Stimulated activated CD8-positive, alpha-beta memory T cell treated with anti-CD3 and anti-CD28 coated beads, Interleukin-7, amount 100 ng/mL, for 48 hours (primary cell): ENCODE measurements at places on chromosomes 1 and 21.

DNA sequence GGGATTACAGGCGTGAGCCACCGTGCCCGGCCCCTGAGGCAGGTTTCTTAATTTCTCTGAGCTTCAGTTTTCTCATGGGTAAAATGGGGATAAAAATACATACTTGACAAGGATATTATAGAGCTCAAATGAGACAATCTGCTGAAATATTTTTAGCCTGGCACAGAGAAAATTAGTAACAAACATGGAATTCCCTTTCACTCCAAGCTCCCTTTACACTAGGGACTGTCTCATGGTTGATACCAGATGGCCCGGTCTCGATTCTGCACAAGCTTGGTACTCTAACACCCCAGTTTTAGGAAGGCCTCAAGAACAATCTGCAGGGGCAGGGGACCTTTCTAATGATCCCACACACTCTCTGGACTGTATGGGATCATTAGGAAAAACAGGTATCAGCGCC is 671.7 kb downstream of the SMYD3 start:
- no peak for DNase-seq

- DNase-seq: no peak
Measured at GRCh38 chr1:77680173-77680572, 2.3 kb downstream of the ZZZ3 start.

DNA sequence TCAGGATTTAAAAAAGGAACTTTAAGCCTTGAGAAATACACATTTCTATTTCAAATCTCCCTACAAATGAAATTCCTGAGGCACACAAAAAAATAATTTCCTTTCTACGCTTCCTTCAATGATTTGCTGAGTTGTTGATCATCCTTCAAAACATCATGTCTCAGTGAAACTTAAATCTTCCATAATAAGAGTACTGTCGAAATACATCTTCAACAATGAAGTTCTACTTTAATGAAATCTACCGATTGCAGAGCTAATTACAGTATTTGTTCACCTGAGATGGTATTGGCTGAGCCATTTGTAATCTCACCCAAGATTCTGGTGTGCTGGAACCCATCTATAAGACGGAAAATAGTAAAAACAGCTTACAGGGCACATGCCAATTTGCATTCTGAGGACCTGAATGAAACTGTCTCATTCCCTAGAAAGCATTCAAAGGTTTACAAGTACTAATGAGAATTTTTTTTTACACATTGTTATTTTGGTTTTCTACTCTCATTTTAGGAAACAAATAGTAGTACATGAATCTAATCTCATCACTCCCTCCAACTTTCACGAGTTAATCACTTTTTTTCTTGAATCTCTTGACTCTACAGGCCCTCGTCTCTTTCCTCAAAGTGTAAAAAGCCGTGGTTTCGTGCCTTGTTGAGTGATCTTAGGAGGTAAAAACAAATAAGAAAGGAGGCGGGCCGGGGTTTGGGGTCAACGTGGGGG is 1.1 kb downstream of the CHML start:
- no peak for DNase-seq

DNA sequence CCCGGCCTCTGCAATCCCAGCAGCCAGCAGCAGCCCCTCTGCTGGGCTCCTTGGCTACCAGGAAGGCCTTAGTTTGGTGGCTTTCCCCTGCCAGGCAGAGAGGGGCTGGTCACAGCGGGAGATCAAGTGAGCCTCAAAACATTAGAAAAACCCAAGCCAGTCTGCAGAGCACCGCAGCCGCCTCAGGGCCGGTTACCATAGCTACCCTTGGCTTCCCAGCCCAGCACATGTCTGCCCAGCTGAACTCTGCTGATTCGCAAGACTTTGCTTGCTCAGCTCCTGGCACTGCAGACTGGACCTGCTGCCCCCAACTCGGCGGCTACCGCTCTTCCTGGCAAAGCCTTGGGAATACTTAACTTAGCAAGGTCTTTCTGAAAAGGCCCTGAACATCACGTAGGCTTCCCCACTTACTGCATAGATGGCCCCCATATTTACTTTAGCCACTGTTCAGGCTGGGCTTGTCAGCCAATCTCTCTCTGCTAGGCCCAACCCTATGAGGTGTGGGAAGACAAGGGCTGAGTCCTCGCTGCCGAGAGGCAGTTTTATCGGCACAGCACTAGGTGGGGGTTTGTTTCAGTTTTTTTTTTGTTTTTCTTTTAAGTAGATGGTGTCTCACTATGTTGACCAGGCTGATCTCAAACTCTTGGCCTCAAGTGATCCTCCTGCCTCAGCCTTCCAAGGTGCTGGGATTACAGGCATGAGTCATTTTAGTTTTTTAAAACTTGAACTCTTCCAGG is 28.6 kb upstream of the PLEKHG5 start:
- no peak for DNase-seq

DNA sequence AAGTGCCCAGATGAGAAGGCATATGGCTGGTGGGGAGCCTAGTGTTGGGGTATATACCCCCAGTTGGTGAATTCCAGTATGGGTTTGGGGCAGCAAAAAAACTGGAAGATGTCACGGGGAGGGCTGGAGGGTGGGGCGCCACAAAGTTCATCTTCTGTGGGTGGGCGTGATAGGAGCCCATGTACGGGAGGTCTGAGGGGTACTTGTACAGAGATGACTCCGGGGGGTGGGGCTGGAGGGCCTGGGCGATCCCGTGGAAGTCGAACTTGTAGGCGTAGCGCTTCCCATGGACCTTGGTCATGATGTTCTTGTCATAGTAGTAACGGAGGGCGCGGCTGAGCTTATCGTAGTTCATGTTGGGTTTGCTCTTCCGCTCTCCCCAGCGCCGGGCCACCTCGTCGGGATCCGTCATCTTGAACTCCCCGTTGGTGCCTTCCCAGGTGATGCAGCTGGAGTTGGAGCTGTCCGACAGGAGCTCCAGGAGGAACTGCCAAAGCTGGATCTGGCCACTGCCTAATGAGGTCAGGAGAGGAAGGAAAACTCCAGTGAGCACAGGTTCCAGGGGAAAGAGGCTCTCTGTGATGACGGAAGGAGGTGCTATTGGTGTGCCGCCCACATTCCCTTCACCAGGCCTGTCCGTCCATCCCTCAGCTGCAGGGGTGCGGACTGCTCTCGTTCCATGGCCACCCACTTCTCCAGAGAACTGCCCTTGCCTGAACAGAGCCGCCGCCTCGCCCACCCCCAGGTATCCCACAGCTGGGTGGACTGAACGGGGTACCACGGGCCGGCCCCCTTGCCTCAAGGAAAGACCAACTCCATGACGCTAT is 114.7 kb downstream of the ERG start:
- DNase-seq: no peak

DNA sequence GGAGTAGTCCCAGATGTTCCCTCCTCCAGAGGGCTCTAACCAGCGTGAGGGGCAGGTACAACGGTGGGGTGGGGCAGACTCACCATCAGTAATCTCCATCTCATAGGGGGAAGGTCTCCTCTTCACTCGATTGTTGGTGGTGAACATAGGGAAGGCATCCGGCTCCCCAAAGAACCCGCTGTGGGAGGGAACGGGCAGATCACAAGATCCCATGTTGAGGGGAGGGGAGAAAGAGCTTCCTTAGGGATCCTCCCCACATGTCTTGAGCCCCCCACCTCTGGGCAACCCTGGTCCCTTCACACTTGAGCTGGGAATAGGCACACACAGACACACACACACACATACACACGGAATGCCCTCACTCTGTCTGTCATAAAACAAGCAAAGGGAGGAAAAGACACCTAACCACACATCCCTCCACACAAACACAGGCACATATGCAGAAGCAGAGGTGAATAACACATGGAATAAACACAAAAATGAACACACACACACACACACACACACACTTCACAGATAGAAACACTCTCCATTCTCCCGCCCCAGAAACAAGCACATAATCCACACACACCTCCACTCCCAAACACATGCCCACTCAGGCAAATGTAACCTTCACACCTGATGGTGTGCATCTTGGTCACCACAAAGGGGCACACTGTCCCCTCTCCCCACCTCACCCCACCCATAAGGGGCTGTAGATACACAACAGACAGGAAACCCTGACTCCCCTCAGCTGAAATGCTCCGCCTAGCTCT is 7.9 kb downstream of the TAL1 start:
- no peak for DNase-seq

GRCh38 chr1:162700131-162700530 is 67.9 kb downstream of the DDR2 start:
- DNase-seq: no peak

- DNase-seq: no peak
Measured at GRCh38 chr1:203764105-203765028, 616 bp upstream of the LAX1 start.

DNA sequence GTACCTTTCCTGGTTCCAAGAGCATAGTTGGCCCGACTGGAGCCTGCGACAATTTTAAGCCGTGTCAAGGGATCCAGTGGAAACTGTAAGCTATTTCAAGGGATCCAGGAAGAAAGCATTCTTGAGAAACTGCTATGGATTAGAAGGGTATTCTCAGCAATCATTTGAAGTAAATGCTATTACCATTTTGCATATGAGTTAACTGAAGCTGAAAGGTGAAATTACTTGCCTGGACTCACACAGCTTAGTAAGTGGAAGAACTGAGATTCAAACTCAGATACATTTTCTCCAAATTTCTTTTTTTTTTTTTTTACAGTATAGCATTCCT is 589 bp downstream of the ZNF684 start:
- DNase-seq: no peak

- DNase-seq: no peak
Measured at GRCh38 chr1:117660271-117660965, 54.6 kb downstream of the TENT5C start.

DNA sequence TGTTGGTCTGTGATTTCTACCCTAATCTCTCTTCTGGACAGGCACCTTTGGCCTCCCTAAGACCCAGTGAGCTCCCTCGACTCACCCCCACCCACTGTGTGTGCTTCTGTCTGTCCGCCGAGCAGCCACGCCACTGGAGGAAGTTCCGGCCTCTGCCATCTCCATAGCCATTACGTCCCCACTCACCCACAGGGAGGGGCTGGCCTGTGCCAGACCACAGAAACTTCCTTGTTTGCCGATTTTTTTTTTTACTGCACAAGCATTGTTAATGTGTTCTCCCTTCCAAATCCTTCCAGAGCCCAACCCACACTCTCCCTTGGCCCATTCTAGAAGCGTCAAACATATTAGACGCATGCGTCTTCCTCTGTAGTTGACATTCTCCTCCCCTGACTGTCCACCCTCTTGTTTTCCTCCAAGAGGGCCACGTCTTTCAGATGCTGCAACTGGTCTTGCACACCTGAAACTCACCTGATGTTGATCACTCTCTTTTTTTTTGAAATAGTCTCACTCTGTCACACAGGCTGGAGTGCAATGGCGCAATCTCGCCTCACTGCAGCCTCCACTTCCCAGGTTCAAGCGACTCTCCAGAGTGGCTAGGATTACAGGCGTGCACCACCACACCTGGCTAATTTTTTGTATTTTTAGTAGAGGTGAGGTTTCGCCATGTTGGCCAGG is 72.3 kb downstream of the EVA1C start:
- no peak for DNase-seq

DNA sequence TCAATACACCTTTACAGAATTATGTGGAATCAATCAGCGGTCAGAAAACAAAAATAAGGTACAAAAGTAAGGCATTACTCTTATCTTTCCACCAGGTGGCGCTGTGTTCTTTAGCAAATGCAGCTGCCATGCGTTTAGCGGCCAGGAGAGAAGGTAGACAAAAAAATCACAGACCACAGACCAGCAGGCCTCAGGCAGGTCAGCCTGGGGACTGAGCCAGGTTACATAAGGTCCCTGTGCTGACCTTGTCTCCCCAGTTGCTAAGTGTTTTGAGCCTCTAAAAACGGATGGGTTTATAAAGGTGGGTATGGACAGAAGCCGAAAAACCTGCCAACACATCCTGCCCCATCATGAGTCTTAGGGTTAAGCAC is 2.8 kb downstream of the RGS16 start:
- no peak for DNase-seq
